ENCODE measurements at places on chromosomes 7 and 10. TPM values are rescaled to one million over a fixed set of nuclear protein-coding genes. Genes with fewer than 3 reads are reported as not detected.

DNA sequence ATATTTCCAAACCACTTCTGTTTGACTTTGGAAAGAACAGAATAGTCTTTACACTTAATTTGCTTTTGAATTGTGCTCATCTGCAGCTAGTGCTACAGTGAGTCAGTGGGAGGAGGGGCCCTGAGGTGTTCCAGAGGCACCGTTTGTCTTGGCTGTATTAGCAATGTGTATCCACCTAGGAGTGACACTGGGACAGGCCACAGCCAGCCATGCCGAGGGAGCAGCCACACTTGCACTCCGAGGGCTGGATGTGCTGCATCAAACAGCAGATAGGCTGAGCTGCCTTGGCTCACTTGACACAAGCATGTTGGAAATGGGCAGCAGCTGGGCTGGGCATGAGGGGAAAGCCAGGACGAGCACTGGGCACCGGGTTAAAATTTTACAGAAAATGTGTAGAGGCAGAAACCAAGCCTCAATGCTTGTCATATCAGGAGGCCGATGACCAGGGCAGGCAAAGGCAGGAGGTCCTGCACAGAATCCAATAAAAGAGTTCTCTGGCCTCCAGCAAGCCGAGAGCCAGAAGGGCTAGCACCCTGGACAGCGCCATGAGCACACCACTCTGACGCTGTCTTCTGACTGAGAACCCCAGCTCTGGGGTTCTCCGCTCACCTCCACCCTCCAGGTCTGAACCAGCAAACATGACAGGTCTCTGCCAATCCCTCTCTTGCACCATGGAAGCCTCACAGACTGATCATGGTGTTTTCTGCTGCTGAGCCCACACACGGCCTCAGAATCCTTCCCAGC is 163.3 kb downstream of the GRID1 start:
- no peak for DNase-seq

Gene LFNG
- total RNA-seq = 10.1 TPM

DNA sequence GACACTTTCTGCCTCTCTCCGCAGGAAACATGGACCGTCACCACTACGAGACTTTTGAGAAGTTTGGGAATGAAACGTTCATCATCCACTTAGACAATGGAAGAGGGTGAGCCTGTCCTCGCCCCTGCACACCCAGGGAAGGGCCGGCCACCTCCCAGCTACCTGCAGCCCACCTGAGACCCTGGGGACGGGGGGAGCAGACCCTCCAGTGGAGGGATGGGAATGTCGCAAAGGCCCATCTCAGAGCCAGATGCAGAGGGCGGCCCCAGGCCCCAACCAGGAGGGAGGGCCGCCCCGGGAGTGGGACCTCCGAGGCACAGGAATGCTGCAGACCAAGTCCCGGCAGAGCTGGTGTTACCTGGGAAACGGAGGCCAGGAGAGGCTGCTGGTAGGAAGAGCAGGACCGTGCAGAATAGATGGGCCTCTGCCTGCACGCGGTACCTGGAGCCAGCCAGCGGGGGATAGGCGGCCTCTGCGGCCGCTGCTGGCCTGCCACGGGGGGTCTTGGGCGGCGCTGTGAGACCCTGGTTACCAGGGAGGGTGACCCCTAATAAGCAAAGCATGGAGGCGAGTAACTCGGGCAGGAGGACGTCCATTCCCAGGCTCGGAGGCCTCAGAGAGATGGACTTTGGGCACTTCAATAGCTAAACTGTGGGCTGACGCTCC is 32.9 kb upstream of the FOXL3 start:
- no peak for DNase-seq

DNA sequence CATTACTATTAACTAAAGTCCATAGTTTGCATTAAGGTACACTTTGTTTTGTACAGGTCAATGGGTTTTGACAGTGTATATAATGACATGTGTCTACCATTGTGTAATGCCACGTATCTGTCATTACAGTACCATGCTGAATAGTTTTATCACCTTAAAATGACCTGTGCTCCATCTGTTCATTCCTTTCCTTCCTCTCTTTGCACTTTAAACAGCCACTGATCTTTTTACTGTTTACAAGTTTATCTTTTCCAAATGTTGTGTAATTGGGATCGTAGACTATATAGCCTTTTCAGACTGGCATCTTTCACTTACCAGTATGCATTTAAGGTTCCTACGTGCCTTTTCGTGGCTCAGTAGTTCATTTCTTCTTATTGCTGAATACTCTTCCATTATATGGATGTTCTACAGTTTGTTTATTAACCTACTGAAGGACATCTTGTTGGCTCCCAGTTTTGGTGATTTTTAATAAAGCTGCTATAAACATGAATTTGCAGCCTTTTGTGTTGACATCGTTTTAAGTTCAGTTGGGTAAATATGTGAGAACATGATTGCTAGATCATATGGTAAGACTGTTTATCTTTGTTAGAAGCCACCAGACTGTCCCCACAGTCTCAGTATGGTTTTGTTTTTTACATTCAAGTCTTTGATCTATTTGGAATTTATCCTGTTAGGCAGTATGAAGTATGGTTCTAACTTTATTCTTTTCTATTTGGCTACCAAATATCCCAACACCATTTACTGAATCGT is 24.7 kb downstream of the STAM start:
- DNase-seq = no peak

DNA sequence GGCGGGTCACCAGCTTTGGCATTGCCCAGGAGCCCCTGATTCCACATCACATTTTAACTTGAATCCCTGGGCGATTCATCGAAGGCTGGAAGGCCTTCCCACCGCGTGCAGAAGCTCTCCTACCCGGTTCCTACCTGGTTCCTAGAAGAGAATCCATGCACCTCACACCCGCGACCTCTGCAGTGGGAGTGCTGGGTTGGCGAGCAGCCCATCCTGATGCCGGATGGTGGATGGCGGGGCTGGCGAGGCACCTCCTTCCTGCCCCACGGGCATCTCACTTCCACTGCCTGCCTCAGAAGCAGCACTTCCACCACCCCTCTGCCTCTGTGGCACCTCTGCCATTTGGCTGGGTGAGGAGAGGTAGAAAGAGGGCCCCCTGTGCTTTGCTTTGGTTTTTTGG is 32.0 kb downstream of the NUB1 start:
- DNase-seq = no peak

Gene HMX2
- total RNA-seq = 0.05 TPM

Gene LCOR
- total RNA-seq = 10.3 TPM

- no peak for DNase-seq
These were observed 13.5 kb downstream of the GHRHR start for GRCh38 chr7:30977222-30977621.

Gene SPDYE2
- 0.05 TPM for total RNA-seq

Gene CCNY
- 27.6 TPM for total RNA-seq

- no peak for DNase-seq
These were observed 117.6 kb upstream of the TCF7L2 start for GRCh38 chr10:112832361-112832878.

DNA sequence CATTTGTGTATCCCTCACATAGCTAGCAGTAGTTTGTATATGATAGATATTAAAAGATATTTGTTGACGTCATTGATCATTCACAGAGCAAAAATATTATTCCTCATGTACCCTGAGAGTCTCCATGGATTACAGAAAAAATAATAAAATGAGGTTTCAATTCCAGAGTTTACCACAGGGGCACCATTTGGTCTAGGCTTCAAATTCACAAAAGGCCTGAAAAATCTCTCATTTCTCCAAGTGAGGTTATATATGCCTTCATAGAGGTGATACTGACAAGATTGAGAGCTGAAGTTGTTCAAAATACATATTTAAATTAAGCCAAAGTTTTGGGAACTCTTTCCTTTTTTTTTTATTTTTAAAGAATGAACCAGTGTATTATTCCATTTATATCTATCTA is 52.7 kb downstream of the TMEM26 start:
- no peak for DNase-seq

DNA sequence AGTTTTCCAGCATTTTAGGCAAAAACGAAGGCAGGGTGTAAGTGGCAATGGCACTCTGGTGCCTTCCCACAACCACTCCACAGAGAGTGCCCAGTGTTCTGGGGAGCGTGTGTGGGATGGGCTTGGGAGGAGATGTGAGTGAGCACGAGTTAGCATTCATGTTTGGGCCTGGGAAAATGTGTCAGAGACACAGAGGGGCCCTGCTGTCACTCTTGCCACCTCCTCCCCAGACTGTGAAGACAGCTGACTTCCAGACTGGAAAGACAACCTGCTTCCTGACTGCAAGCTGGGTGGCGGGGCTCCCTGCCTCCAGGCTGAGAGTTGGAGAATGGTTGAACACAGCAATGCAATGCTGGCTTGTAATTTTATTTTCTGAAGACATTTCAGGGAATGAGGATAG is 454.5 kb upstream of the ZMIZ1 start:
- DNase-seq = no peak

DNA sequence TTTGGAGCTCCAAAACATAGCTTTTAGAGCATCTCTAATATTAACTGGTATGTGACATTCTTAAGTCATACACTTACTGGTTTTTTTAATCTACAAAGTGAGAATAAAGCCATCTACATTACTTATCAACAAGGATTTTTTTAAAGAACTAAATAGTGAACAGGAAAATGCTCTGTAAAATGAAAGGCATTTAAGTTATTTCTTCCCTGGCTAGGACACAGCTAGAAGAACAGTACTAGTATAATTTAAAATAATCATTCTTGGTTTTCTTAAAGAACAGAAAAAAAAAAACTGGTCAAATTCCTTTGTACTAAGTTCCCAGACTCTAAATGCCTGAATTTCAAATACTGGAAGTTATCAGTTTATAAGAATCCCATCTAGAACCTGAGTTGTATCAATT is 139.5 kb downstream of the SRPK2 start:
- DNase-seq = no peak

Gene ZNF735
- total RNA-seq = not detected

GRCh38 chr7:68247571-68247970 is 1250.9 kb downstream of the TYW1 start:
- no peak for DNase-seq

GRCh38 chr10:66656499-66656898 is 269.3 kb upstream of the LRRTM3 start:
- no peak for DNase-seq

Gene KCNK18
- total RNA-seq = not detected

- no peak for DNase-seq
These were observed 99.3 kb upstream of the INSIG1 start for GRCh38 chr7:155198196-155198892.

Gene ARHGAP22
- 8.5 TPM for total RNA-seq

DNA sequence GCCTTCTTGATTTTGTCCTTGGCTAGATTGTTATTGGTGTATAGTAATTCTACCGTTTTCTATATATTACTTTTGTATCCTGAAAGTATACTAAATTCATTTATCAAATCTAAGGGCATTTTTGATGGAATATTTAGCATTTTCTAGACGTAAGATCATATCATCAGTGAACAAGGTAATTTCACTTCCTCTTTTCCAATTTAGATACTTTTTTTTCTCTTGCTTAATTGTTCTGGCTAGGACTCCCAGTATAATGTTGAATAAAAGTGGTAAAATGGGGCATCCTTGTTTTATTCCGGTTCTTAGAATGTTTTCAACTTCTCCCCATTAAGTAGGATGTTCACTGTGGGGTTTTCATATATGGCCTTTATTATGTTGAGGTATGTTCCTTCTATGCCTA is 260.7 kb downstream of the POLR1F start:
- DNase-seq = no peak

DNA sequence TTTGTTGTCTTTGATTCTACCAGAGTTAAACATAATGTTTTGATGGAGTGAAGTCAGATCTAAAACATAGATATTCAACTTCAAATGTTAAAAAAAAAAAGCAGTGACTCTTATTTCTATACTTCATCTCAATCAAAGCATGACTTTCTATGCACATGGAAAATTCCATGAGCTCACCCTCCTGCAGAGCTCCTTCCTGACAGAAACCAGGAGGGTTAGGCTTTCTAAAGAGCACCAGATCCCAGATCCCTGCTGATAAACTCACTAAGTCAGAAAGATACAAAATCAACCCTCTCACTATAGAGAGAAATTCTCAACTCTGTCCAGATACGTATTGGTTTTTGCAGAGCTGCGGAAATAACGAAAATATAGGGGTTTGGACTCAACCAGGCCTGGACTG is 122.6 kb downstream of the FAM107B start:
- no peak for DNase-seq

DNA sequence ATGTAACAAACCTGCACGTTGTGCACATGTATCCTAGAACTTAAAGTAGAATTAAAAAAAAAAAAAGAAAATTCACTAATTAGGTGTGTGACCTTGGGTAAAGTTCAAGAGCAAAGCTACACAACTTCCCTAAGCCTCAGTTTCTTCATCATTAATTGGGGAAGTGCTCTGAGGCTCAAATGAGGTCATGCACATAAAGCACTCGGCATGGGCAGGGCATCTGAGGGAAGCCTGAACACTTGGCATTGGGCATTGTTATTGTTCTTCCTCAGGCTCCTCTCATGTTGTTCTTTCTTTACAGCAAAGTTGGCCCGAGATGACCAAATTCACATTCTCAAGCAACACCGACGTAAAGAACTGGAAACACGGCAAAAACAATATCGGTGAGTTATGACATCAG is 21.5 kb downstream of the ALOX5 start:
- DNase-seq = no peak

GRCh38 chr10:28788762-28789161 is 111.4 kb downstream of the BAMBI start:
- no peak for DNase-seq

DNA sequence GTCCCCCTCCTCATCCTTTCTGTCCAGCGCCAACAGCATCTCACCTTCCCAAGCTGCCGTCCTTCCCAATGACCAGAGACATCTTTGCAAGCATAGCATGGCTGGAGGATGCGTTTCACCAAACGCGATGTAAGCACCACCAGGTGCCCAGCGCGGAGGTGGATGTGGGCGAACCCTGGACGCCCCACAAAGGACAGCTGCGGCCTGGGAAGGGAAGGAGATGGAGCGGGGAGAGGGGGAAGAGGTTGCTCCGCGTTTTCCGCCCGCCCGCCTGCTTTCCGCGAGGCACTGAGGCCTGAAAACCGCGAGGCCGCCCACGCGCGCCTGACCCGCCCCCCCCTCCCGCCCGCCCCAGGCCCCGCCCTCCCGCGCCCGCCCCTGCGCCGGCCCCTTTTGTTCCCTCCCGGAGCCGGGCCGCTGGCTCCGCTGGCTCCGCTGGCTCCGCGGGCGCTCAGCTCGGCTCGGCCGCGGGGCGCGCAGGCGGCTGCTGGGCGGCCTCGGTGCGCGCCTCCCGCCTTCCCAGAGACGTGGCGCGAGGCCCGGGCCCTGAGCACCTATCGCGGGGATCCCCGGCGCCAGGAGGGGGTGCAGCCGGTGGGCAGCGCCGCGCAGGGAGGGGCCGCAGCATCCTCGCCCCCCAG is at the start of gene CLIP2:
Gene CLIP2 (plus strand): TSS at position 390 of the 641 bp plus-strand sequence. CDS start 28,140 bp downstream, outside the sequence.
- peak; percentile 60 for DNase-seq

DNA sequence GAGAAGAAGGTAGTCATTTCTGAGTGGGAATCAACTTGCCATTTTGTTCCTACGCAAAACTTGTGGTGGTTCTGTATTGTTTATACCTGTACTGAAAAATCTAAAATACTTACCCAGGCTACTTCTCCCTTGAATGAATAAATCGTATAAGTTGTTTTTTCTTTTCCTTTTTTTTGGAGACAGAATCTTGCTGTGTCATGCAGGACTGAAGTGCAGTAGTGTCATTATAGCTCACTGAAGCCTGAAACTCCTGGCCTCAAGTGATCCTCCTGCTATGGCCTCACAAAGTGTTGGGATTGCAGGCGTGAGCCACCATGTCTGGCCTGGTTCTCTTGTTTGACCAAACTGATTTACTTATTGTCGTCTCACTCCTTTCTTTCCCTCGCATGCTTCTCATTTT is 27.9 kb downstream of the LUC7L2 start:
- no peak for DNase-seq

Data from thymus (tissue), 14 donors.